ENCODE measurements at places on chromosomes 7 and 10. TPM values are rescaled to one million over a fixed set of nuclear protein-coding genes. Genes with fewer than 3 reads are reported as not detected.
A peak's percentile ranks its signal among the peaks of the same experiment; 100 is the strongest.

Gene LRRD1
- total RNA-seq, result not detected

Gene DEPP1
- total RNA-seq, result 190 TPM

Gene PLEKHS1
- 0.22 TPM for total RNA-seq

Gene VIPR2
- total RNA-seq, result 2.0 TPM

Gene LEP
- 7.2 TPM for total RNA-seq

Gene TMEM196
- total RNA-seq, result not detected

Gene AKR1D1
- not detected for total RNA-seq

Gene NKX6-2
- 2.1 TPM for total RNA-seq

Gene CDC14C
- 0.18 TPM for total RNA-seq

DNA sequence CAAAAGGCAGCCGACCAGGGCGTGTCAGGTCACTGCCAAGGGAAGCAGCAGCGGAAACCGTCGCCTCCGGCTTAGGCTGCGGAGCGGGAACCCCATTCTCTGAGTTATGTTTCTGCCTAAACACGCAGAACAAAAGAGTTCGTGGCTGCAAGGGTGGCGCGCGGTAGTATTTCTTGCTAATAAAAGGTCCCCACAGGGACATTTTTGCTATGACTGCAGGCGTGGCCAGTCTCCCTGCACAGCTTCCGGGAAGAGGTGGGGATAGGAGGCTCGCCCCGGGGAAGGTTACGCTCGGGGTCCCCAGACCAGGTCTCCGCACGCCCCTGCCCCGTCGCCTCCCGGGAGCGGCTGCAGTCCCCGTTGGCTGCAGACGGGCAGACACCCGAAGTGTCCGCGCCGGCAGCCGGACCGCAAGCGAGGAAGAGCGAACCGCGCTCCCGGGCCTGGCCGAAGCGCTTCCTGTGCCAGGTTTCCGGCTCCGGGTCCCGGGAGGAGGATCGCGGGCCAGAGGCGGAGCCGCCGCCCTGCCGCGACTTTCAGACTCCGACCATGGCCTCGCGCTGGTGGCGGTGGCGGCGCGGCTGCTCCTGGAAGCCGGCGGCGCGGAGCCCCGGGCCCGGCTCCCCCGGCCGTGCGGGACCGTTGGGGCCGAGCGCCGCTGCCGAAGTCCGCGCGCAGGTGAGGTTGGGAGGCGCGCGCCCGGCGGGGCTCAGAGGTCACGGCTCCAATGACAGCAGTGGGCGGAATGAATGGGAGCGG is at the start of gene PDSS1:
Gene PDSS1 (plus strand): TSS at position 539 of the 759 bp plus-strand sequence. CDS start 11 bp downstream, at position 550.
- peak; percentile 84 for DNase-seq

- no peak for DNase-seq
These were observed 6.5 kb downstream of the BAG3 start for GRCh38 chr10:119657725-119658124.

- no peak for DNase-seq
These were observed 87.8 kb downstream of the DNMBP start for GRCh38 chr10:99921948-99922347.

DNA sequence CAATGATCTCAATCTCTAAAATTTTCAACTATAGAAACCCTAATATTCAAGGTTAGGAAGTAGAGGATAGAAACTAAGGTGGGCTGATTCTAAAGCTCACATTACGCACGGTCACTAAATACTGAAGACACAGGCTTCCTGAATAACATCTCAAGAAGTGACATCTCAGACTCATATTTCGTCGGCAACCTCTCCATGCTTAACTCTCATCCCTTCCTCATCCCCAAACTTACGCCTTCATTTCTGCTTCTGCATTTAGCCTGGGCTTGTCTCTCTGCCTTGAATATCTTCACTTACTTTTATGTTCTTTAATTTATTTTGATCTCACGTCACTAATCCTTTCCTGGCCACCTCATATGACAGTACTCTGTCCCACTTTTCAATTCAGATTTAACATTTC is 9.2 kb downstream of the PGAM1 start:
- DNase-seq, result no peak

GRCh38 chr10:103500481-103500880 is 7.0 kb downstream of the NEURL1 start:
- DNase-seq, result no peak

DNA sequence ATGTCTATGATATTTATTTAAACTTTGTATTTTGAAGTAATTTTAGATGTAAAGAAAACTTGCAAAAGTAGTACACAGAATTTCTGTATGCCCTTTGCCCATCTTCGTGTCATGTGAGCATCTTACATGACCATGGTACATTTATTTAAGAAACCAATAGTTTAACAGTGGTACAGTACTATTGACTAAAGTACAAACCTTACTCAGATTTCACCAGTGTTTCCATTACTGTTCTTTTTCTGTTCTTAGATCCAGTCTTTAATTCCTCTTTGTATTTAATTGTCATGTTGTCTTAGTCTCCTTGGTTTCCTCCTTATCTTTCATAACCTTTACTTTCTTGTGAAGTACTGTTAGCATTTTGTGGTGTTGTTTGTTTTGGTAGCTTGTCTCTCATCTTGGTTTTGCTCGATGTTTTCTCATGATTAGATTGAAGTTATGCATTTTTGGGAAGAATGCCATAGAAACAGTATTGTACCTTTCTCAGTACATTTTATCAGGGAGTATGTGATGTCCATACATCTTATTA is 24.1 kb downstream of the TAX1BP1 start:
- no peak for DNase-seq

GRCh38 chr7:47651355-47652317 is 69.7 kb upstream of the TNS3 start:
- no peak for DNase-seq

DNA sequence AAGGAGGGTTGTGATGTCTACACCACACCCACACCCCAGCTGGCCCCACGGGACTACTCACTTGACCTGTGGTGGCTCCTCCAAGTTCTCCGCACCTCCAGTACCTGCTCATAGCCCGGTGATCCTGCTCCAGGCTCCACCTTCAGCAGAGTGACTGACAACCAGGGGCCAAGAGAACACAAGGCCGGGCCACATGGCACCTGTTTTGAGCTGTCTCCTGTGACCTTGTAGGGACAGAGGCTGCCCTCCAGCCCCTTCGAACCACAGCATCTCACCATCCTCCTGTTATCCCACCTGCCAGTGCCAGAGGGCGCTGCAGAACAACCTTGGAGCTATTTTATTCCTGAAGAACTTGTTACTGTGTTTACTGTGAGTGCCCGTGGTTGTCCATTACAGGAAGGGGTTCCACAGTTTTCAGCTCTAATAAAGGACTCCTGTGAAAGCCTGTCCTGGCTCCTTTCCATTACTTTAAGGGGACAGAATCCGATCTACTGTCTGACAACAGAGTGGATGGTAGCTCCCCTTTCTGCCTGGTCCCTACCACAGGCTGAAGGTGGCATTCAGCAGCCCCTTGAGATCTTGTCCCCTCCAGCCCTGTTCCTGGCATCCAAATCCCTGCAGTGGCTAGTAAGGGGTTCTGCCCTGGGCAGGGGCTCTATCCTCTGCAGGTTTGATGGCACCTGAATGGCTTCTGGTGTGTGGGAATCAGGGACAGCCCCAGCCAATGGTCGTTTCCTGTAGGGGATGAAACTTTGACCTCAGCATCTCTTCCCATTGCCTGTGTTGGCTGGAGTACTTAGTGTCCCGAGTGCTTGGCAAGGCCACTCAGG is 50.8 kb downstream of the C10orf120 start:
- DNase-seq, result no peak

DNA sequence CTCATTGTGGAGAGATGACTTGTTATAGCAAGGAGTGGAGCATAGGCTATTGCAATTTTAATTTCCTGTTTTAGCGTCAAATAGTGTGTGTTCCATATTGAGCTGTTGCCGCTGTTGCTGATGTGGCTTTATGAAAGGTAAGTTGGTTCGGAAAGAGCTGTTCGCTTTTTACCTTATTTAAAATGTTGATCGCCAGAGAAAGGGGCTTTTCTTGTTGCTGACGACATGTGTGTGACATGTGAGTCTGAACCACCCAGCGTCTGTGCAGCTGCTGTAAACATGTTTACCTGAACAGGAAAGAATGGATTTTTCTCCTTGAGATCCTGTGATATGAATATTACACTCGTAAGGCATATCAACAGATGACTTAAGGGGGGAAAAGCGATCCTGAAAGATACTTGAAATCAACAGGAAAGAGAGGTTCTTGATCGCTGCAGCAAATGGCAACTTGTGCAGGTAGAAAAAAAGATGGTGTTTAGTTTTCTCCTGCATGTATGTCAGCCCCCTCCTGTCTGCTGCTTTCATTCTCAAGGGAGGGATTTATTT is 2.5 kb downstream of the ZEB1 start:
- DNase-seq, result no peak

GRCh38 chr7:35331730-35332678 is 78.1 kb upstream of the TBX20 start:
- no peak for DNase-seq

- DNase-seq, result no peak
These were observed 506 bp upstream of the GNAI1 start for GRCh38 chr7:80134115-80134535.

GRCh38 chr10:116465546-116465945 is 37.9 kb downstream of the PNLIPRP3 start:
- DNase-seq, result no peak

DNA sequence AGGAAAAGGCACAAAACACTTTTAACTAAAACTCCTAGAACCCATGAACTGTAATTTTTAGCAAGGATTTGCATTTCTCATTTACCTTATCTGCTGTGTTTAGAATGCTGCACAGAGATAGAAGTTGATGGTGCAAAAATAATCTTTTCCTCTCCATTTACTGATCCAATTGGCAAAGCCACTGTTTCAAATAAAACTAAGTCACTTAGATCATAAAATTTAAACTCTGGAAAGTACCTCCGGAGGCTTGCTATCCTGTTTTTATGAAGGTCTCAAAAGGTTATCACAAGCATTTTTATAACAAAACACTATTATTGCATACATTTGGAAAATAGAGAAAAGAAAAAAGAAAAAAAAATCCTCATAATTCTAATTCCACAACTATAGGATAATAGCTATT is 7.6 kb downstream of the CPA2 start:
- no peak for DNase-seq

DNA sequence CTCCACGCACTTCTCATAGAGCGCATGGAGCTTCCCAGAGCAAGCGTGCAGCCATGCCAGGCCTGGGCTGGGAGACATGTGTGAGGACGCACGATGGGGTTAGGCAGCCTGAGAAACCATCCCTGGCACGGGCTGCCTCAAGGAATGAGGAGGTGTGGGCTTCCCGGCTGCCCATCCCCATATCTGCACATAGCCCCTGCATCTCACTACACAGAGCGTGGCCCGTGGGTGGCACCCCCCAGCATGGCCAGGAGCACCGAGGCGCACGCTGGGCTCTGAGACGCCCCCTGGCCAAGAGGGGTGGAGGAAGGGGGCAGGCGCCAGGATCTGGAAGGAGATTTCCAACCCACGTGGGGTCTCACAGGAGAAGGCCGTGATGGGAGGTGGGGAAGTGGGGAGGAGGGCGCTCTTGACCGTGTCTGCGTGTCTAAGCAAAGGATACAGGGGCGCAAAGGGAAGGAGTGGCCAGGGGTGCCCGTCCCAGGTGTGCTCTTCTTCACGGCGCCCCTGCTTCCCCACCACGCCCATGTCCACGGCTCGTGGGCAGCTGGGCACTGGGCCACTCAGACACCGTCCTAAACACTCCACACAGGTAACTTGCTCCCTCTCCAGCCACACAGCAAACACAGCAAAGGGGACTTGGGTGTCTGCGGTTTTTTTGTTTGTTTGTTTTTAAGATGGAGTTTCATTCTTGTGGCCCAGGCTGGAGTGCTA is 340.5 kb downstream of the PTPRN2 start:
- no peak for DNase-seq

- no peak for DNase-seq
These were observed 532.5 kb downstream of the GRM8 start for GRCh38 chr7:126720232-126720631.

- DNase-seq, result no peak
These were observed 83.2 kb downstream of the SLC16A9 start for GRCh38 chr10:59626523-59626869.

GRCh38 chr10:110556296-110556695 is 11.2 kb upstream of the SMC3 start:
- DNase-seq, result no peak

DNA sequence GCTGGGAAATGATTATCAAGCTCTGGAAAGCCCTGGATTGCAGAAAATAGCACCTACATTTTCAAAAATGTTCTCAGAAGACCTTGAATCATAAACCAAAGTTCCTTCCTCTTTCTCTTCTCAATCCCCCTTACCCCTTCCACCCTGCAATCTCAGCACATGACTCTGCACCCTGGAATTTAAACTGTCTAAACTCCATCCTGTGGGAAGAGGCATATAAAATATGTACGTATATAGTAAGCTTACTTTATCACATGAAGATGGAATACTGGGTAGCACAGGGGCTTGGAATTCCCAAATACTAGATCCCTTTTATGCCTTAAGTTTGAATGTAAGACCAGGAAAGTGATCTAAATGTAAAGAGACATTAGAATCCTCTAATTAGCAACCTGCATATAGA is 7.7 kb downstream of the AGMO start:
- no peak for DNase-seq

DNA sequence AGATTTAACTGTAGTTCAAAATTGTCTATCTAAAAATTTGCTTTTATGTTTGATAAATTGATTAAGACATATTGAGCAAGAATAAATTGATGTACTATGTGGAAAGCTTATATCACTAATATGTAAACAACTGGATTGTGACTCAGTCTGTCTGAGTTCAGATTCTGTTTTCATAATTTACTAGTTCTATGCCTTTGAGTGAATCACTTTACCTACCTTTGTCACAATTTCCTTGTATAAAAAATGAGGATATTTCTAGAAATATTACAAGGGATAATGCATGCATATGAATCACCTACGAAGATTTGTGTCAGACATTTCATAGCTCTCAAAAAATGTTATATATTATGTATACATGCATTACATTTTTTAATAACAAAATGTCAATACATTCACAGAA is 245.1 kb upstream of the ZWINT start:
- DNase-seq, result no peak

- no peak for DNase-seq
These were observed 9.3 kb upstream of the OR6V1 start for GRCh38 chr7:143042790-143043271.

GRCh38 chr7:117995850-117996650 is 122.8 kb upstream of the CTTNBP2 start:
- no peak for DNase-seq

DNA sequence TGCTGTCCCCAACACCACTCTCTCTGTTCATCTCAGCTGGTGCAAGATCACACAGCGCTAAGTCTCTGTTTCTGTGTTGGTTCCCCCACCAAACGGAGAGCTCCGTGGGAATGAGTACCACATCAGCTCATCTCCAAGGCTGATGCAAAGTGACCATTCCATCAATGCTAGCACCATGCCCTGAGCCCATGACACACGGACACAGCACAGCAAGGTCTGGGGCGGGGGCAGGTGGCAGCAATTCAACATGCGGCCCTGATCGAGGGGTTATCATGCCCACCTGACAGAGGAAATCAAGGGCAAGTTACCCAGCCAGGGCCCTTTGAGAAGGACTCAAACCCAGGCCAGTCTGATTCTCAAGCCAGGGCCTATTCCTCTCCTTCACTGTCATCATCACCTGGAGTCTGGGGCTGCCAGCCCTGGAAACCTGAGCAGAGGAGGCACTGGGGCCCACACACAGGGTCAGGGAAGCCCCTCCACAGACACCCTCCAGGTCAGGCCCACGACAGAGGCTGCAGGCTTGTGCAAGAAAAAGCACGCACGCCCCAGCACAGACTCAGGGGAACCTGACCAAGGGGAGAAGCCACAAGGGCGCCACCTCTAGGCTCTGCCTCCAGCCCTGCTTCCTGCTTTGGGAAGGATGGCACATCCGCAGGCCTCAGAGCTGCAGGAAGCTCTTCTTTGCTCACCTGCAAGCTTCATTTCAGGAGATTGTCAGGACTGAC is 74.8 kb downstream of the GRID1 start:
- no peak for DNase-seq

All from sciatic nerve (tissue), 2 donors.